ENCODE measurements at places on chromosomes 5 and 9. TPM values are rescaled to one million over a fixed set of nuclear protein-coding genes. Genes with fewer than 3 reads are reported as not detected.

GRCh38 chr5:76145945-76146344, 62.8 kb downstream of the SV2C start:
- DNase-seq, result no peak

DNA sequence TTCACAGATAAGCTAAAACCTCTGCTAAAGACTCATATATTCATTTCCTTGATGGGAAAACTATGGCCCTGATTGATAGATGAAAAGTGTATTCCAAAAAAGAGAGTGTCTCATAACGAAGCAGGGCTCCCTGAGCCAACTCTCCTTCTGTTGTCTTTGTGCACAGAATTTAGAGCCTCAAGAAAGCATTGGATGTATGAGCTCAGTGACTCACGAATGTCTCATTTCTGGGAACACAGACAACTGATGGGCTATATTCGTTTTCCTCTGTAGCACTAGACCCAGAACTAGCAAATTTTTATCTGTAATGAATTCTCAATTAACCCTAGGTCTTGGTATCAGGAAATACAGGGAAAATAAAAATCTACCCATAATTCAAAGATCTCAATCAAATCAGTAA, 88.4 kb downstream of the LMNB1 start:
- DNase-seq, result no peak

GRCh38 chr9:105281272-105281671, 36.8 kb downstream of the SLC44A1 start:
- no peak for DNase-seq

- no peak for DNase-seq
Measured at GRCh38 chr9:107351382-107352045, 68.4 kb downstream of the RAD23B start.

The ADGRV1 gene
- polyA plus RNA-seq, result 0.92 TPM

All from forelimb muscle (tissue), 1 donor.